ENCODE measurements at places on chromosomes 1 and 21.

DNA sequence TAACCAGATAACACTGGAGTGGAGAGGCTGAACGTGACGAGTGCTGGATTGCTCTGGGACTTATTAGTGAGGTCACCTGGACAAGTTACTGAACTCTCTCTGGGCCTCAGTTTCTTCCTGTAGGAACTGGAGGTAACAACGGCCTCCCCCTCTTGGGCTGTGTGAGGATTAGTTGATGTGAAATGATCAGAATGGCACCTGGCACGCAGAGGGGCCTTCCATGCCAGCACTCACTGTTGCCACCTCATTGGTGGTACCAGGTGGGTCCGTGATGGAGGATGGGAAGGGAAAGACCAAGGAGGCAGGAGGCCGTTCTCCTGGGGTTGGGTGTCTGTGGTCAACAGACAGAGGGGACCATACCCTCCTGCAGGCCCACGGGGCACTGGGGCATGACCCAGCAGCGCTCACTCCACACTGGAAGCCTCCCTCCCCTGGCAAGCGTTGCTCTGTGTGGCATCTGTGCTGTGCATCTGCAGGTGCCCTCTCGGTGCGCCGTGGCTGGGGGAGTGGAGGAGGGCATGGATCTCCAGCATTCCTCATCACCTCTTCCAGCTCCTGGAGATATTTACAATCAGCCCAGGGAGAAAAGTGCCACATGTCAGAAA, 349.5 kb upstream of the VAMP3 start:
- DNase-seq, result no peak

- no peak for DNase-seq
These were observed 24.0 kb downstream of the PGLYRP3 start for GRCh38 chr1:153288634-153289275.

DNA sequence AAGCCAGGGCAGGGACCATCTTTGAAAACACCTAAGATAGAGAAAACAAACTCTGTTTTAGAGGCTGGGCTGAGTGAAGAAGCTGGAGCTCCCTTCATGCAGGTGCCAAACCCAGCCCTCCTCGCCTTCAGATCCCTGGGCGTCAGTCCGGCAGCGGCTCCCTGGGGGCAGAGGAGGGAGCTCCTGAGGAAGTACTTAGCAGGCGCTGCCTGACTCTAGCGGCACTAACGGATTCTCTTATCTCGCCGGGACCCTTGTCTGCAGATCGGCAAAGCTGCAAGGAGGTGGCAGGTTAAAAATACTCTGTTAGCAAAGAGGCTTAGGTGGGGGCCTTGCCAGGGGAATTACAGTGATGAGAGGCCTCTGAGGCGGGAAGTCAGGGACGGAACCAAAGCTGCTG, 79.6 kb downstream of the PLXNA2 start:
- DNase-seq, result no peak

DNA sequence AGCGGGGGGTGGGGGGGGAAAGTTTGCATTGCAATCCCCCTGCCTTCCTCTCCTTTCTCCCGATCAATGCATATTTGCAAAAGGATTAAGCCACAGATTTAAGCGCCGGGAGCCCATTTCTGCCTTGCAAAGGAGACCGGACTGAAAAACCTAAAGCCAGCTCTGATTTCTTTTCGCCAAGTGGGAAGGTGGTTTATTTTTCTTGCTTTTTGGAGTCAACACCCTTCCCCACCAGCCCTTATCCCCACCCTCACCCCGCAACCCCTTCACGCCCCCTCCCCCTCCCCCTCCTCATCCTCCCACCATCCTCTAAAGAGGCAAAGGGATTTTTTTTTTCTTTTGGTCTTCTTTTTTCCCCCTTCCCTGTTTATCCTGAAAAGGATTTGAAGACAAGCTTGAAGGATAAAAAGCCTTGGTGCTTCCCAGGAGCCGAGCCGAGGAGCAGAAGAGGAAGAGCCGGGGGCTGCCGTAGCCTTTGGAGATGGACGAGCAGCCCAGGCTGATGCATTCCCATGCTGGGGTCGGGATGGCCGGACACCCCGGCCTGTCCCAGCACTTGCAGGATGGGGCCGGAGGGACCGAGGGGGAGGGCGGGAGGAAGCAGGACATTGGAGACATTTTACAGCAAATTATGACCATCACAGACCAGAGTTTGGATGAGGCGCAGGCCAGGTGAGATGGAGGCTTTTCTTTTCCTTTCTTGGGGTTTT, 513 bp downstream of the PBX1 start:
- no peak for DNase-seq

GRCh38 chr1:155645034-155645598, 35.1 kb downstream of the MSTO1 start:
- DNase-seq, result no peak
